ENCODE measurements at places on chromosomes 3 and 15.

DNA sequence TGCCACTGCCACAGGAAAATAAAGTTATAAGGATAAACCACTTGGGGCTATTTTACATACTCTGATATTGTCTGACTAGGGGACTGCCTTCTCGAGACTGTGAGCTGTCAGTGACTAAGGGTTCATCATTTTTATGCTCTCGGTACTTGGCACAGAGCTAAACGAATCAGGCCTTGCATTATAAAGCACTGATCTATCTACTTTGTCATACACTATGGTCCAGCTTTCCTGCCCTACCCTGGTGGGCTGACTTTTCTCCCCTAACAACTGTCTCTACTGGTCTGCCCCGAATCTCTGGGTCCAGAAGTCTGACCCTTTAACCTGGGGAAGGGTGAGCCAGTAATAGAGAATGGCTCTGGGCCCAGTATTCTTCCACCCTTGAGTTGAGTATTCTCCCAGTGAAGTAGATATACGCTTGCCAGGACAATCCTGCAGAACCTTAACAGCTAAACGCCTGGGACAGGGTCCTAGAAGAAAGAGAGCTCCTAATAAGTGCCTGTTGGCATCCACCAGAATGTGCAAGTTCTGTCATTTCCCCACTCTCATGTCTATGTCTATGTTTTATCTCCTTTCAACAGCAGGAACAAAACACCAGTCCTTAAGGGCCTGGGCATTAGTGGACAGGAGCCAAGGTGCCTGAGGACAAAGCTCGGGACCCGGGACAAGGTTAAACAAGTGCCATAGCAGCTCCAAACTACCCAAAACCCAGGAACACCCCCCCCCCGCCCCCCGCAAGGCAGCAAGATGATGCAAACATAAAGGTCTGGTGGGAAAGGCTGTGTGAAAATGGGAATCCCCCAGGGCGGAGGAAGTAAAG, 1.2 kb downstream of the LARP6 start:
- no peak for DNase-seq

- DNase-seq: no peak
These were observed 170.3 kb downstream of the MOBP start for GRCh38 chr3:39637807-39638206.

DNA sequence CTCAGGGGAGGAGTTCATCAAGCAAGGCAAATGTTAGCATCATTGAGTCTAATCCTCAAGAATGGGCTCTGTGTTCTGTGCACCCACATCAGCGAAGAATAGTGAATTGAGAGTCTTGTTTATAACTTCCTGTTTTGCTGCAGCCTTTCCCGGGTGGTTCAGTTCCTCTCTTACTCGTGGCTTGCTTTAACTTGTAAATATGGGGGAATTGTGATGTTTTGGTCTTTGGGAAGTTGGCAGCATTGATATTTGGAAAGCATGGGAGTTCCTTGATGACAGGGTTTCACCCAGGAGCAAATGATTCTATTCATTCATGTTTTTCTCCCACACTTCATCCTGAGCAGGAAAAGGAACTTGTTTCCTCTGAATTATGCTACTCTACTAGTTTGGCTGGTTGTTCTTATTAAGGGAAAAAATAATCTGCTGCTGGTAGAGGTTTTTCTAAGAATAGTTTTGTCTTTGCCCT, 40.4 kb downstream of the GPD1L start:
- DNase-seq: no peak

GRCh38 chr3:188068342-188068741, 85.6 kb upstream of the LPP start:
- no peak for DNase-seq

DNA sequence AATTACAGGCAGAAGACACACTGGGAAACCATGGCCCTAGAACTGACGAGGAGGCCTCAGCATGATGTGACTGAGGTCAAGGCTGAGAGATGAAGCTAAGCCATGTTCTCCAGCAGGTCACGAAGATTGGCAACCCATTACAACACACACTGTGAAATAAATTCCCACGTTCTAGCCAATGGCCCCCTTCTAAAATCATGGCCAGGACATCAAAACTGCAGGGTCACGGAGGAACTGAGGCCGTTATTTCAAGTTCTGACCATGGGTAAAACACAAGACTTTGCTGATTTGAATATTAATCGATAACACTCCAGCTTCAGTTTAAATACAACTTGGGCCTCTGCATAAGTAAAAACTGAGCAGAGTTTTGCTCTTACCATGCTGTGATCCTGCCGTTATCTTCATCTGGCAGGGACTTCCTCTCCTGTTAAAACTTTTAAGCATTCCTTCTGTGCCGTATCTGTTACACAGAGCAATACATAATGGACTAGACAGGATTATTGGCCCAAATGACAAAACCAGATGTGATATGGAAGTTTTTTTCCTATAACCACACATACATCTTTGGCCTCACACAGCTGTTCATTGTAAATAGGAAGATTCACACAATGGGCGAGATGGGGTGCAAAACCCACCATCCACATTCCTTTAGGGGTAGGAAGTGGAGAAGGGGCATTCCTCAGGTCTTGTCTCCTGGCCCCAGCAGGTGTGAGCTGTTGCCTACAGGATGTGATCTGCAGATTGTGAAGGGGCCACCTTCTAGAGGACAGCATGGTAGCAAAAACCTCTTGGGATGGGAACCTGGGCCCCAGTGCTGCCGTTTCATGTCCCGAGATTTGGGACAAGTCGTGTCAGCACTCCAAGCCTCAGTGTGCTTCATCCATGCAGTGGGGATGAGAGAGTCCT, 207.4 kb downstream of the OPA1 start:
- no peak for DNase-seq

GRCh38 chr3:194840661-194841514, 155.2 kb downstream of the FAM43A start:
- no peak for DNase-seq

DNA sequence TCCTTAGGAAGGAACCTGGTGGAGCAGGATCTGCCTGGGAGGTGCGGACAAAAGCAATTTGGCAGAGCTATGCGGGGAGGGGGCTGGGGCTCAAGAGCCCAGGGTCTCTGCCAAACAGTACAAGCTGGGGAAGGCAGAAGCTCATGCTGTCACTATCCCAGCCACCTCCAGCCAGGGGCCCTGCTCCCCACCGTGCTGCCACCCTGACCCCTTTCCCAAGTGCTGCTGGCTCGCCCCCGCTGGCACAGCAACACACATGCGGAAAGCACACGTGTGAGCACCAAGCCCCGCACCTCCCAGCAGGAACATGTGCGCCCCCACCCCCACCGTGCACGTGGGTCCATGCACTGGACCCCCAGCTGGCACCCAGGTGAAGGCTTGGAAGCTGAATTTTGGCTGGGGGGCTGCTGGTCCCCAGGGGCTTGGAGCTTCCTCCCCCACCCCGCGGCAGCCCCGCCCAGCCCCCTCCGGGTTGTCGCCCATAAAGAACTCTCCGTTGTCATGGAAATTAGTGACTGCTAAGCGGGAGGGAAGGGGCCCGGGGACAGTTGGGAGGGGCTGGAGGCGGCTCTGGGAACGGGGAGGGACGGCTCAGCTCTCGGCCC, 742 bp downstream of the CAMKV start:
- DNase-seq: no peak

DNA sequence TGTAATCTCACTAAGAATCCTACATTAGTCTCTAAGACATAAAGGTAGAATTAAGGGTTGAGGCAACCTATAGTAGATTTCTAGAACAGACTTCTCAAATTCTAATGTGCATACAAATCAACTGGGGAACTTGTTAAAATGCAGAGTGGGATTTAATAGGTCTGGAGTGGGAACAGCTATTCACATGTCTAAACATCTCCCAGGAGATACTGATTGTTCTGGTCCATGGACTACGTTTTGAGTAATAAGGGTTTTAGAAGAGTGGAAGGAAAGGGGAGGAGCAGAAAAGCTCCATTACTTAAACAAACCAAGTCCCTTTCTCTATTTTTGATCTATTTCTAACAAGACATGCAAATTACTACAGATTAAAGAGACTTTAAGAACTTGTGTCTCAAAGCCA, 524.8 kb downstream of the TUSC7 start:
- DNase-seq: no peak

- DNase-seq: no peak
These were observed 88.1 kb upstream of the PXYLP1 start for GRCh38 chr3:141143517-141143916.

- DNase-seq: no peak
These were observed 151.4 kb upstream of the ARL6 start for GRCh38 chr3:97613139-97613538.

GRCh38 chr3:143826296-143826695, 22.0 kb downstream of the SLC9A9 start:
- no peak for DNase-seq

GRCh38 chr3:51568036-51568435, 29.5 kb downstream of the RAD54L2 start:
- DNase-seq: no peak

- DNase-seq: peak; percentile 51
These were observed 5.6 kb upstream of the MECOM start for GRCh38 chr3:169668957-169669741.

GRCh38 chr3:38002940-38003339, 12.4 kb downstream of the VILL start:
- DNase-seq: no peak

DNA sequence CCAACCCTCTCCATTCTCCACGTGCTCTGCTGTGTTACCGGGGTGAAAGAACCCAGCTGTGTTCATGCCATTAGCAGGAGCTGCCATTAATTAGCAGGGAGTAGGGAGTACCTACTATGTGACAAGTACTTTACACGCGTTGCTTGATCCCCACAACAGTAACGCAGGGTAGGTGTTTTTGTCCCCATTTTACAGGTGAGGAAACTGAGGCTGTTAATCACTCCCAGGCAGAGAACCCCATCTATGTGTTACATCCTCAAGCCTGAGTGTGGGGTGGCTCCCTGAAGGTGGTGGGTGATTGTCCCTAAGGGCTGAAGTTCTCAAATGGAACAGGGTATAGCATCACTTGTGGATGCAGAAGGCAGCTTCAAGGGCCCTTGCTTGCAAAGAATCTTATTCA, 22.8 kb downstream of the MELTF start:
- DNase-seq: no peak

- no peak for DNase-seq
These were observed 30.1 kb downstream of the CFAP161 start for GRCh38 chr15:81163961-81164800.

- peak; percentile 37 for DNase-seq
These were observed 1.1 kb downstream of the RAF1 start for GRCh38 chr3:12662593-12663400.

GRCh38 chr3:178231645-178232044, 304.6 kb upstream of the KCNMB2 start:
- DNase-seq: no peak

GRCh38 chr3:74614107-74614967, at the start of gene CNTN3:
Gene CNTN3 (minus strand): TSS chr3:74614659. CDS start chr3:74521112, 93,547 bp downstream.
- no peak for DNase-seq

DNA sequence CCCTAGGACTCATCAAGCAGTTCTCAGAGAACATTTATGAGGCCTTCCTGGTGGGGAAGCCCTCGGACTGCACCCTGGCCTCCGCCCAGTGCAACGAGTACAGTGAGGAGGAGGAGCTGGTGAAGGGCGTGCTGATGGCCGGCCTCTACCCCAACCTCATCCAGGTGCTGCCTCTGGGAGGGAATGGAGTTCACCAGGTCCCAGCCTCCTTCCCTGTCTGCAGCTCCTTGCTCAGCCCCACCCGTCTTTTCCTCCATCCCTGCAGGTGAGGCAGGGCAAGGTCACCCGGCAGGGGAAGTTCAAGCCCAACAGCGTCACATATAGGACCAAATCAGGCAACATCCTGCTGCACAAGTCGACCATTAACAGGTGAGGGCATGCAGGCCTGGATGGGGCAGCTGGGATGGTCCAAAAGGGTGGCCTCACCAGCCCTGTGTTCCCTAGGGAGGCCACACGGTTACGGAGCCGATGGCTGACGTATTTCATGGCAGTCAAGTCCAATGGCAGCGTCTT, 46.3 kb downstream of the DHX30 start:
- DNase-seq: no peak

GRCh38 chr3:14344351-14344750, 58.1 kb upstream of the SLC6A6 start:
- DNase-seq: no peak

DNA sequence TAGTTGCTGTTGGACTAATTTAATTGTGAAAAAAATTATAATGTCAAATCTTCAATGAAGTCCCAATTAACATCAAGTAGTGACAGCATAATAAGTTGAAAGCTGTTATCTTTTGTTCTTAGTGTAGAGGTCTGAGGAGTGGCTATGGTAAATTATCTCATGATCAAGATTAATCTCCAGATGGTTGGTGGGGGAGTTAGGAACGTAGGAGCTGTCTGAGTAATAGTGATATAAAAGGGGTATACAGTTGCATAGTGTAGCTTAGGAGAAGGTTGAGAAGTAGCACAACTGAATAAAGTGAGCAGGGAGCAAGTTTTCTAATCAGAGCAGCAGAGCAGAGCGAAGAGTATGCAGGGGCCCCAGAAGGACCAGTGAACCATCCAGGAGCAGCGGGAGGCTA, 19.5 kb downstream of the TMOD2 start:
- DNase-seq: no peak

DNA sequence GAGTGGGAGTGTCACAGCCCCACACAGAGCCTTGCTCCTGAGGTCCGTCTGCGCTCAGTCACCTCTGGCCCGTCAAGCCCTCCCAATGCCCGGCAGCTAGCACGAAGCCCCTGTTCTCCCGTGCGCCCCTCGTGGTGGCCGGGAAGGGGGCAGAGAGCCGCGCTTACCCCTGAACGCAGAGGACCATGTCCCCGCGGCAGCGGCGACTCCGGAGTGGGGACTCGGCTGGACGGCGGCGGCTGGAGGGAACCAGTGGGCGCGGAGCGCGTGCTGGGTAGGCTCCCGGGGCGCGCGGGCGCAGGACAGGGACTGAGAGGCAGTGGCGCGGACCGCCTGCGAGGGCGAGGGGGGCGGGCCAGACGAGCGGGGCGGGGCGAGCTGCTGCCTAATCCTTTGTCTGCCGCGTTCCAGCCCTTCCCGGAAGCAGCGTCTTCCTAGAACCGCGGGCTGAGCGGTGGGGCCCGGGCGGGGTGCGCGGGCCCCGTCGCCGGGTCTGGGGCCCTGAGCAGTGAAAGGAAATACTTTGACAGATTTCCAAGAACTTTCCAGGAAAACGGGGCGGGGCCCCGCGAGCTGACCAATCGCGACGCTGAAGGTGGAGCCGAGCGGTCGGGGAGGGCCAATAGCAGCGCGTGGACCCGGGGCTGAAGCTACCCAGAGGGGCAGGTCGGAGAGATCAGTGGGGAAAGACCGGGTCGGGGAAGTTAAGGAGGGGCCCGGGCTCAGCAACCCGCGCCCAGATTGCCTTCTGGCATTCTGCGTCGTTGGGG, at the start of gene CISH:
TSS of gene CISH (minus strand) at position 311 of the 770 bp plus-strand sequence. CDS start at position 187, 124 bp downstream.
- peak; percentile 99 for DNase-seq

DNA sequence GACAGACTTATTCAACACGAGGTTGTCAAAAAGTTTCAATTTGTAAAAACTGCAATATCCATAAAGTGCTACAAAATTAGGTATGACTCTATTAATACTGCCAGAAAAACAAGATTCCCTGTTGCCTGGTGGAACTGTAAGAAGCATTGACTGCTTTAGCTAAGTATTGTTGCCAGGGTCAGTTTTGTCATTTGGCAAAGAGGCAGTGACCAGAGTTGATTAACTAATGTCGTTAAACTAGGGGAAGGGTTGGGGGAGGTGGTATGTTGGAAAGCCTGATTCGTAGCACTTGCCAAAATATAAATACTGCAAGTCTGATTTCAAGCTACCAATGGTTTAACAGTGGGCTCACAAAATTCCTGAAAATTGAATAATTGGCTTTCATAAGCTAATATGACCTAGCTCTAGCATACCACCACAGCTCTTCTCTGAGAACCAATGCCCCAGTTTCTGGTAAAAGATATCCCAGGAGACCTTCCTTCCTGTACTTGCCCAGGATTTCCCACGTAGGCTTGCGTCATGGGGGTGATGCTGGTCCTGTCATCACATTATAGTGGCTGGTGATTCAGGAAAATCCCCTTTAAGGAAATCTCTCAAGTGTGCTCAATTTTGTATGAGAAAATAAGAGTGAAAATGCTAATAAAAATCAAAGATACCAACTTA, 266.4 kb upstream of the TBC1D5 start:
- DNase-seq: no peak
